ENCODE measurements at places on chromosomes 12 and 14.

DNA sequence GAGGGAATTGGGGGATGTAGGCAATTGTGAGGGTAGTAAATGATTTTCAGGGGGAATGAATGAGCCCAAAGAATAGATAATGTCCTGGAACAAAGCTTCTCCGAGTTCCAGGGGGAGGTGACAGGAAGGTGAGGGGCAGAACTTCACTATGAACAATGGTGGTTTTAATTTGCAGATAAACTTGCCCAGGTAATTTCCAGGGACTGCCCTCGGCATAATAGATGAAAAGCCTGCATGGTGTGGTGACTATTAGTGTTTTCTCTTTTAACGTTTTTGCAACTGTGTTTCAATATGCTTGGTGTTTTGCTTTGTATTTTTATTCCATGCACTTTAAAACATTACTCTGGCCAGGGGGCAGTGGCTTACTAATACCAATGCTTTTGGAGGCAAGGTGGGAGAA is 325.2 kb upstream of the RGS6 start:
- DNase-seq = no peak

GRCh38 chr14:68223631-68224030 is 404.1 kb downstream of the RAD51B start:
- no peak for DNase-seq

DNA sequence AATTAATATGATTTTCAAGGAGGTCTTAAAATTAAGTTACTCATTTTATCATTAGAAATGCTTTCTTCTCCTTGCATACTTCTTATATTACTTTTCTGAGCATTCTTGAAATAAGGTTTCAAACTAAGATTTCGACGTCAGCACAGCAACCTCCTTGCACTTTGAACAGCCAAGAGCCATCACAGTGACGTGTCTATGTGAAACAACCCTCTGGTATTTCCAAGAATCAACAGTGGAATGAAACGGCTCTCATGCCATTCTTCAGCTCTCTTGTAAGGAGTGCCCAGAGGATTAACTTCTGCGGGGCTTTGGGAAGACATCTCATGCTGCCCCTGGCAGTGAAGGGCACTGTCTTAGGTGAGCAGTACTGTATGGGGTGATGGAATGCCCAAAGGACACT is 109.2 kb downstream of the EFCAB11 start:
- no peak for DNase-seq

GRCh38 chr12:55965240-55965639 is 602 bp downstream of the PMEL start:
- DNase-seq = no peak

GRCh38 chr14:77043984-77044485 is 15.5 kb upstream of the IRF2BPL start:
- no peak for DNase-seq

All from stimulated activated CD8-positive, alpha-beta memory T cell treated with anti-CD3 and anti-CD28 coated beads, Interleukin-4, amount 100 ng/mL, for 1 hour (primary cell).